Right kidney (tissue), 9 donors: ENCODE measurements at places on chromosomes 13 and 19.

GRCh38 chr19:12111943-12112637, 28.1 kb downstream of the ZNF20 start:
- DNase-seq = no peak

- DNase-seq = no peak
Measured at GRCh38 chr13:84567848-84568247, 685.6 kb upstream of the SLITRK1 start.

DNA sequence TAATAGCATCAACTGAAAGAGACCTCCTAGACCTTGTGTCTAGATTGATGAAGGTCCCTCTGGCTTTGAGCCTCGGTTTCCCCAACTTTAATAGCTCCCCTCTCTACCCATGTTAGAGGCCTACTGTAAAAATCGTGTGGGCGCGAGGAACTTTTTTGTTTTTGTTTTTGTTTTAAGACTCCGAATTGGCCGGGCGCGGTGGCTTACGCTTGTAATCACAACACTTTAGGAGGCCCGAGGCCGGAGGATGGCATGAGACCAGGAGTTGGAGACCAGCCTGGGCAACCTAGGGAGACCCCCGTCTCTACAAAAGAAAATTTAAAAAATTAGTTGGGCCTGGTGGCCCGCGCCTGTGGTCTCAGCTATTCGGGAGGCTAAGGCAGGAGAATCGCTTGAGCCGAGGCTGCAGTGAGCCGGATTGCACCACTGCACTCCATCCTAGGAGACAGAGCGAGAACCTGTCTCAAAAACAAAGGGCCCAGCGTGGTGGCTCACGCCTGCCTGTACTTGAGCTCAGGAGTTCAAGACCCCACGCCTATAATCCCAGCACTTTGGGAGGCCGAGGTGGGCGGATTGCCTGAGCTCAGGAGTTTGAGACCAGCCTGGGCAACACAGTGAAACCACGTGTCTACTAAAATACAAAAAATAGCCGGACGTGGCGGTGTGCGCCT, 858 bp upstream of the PPP6R1 start:
- no peak for DNase-seq

DNA sequence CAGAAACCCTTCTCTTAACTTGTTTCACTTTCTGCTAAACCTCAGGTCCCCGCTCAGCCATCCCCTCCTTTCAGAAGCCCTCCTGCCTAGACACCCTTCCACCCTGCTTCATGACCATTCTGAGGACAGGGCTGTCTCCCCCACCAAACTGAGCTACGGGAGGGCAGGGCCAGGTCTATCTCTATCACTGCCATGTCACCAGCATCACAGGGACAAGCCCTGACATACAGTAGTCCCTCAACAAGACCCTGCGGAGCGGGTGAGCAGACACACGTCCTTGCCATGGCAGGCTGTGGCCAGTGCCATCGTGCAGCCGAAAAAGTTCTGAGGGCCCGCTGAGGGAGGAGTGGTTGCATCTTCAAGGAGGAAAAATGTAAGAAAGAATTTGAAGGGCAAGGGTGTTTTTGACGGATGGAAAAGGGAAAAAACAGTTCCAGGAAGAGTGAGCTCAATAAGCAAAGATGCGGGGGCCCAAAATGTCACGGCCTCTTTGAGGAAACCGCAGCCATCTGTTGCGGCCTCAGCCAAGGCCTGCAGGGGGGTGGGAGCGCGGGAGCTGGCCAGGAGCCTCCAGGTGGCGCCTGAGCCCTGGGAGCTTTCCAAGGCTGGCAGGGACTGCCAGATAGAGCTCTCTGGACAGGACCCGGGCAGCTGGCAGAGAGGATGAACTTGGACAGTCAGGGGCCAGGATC, 8.1 kb downstream of the PTGIR start:
- no peak for DNase-seq

- DNase-seq = no peak
Measured at GRCh38 chr13:50026788-50027473, 11.7 kb downstream of the KCNRG start.

- DNase-seq = no peak
Measured at GRCh38 chr19:3580156-3580934, 4.9 kb upstream of the GIPC3 start.

- DNase-seq = no peak
Measured at GRCh38 chr13:57760951-57761350, 129.4 kb downstream of the PCDH17 start.

- no peak for DNase-seq
Measured at GRCh38 chr13:90872491-90873025, 474.9 kb upstream of the MIR17HG start.

- DNase-seq = no peak
Measured at GRCh38 chr13:31301119-31301518, 101.3 kb downstream of the B3GLCT start.

DNA sequence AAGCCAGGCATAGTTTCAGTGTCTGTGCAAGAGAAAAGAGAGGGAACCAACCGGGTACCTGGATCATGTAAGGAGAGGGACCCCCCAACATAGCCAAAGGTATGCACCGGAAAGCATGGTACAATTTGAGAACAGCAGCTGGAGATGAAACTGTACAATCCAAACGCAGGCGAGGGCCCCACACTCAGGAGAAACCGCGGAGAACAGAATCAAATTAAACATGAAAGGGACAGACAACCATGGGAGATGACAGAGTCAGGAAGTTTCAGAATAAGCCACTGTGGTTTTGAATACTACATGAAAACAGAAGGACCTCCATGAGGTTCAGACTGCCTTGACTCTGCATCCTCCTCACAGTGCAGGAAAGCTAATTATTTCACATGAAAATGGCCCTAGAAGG, 62.9 kb upstream of the SPATA13 start:
- DNase-seq = no peak

GRCh38 chr13:47679401-47679800, 321.7 kb downstream of the SUCLA2 start:
- no peak for DNase-seq

DNA sequence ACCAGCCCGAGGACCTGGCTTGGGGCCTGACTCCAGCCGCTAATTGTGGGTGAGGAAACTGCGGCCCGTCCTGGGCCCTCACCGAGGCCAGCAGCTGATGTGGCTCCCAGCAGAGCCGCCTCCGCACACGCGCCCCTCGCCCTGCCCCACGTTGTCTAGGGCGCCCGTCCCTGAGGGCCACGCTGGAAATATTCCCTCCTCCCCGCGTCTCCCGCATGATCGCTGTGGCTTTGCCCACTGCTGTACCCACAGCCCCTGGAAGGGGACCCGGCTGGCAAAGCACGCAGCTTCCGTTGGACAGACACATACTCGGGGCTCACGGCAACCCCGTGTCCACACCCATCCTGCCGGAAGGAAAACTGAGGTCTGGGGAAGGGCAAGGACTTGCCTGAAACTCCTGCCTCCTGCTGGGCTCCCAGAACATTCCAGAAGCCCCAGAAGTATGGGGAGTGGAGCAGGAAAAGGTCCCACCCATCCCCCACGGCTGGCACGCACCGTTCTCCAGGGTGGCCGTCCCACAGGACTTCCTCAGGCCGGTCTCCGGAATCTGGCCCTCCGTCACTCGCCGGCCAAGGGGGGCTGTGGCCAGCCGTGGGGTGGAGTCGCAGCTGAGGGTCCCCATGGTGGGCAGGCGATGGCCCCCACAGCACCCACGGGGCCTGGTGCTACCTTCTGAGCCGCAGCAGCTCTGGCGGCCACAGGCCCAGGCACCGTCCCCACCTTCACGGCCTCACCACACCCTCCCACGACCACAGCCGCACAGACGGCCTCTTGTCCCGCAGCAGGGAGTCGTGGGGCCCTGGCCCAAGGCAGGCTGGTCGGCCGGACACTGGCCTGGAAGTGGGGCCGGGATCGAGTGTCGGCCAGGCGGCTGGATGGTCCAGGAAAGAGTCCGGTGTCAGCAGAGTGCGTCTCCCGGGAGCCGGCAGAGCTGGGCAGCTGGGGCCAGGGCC, 13.6 kb upstream of the SHC2 start:
- no peak for DNase-seq

DNA sequence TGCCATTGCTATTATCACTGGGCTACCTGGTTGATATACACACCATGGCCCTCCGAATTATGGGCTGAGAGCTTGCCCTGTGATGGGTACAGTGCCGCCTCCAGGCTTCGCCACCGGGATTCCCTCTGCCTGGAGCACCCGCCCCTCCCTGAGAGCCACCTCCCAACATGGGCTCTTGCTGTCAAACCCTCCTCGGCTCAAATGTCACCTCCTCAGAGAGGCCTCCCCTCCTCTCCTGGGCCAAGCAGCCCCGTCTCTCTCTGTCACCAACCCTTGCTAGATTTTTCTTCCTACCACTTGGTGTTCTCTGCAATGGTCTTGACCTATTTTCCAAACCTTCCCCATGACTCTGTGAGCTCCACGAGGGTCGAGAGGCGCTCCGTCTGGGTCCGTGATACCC, 12.2 kb upstream of the TLE2 start:
- no peak for DNase-seq
